Daoy (cell line): ENCODE measurements at places on chromosomes 3 and 15. TPM values are rescaled to one million over a fixed set of nuclear protein-coding genes. Genes with fewer than 3 reads are reported as not detected.
A peak's percentile ranks its signal among the peaks of the same experiment; 100 is the strongest.

- no peak for DNase-seq
Observed at GRCh38 chr3:194481103-194481502, 5.7 kb downstream of the ATP13A3 start.

- peak; percentile 16 for DNase-seq
Observed at GRCh38 chr3:15204005-15204404, 2.0 kb upstream of the CAPN7 start.

DNA sequence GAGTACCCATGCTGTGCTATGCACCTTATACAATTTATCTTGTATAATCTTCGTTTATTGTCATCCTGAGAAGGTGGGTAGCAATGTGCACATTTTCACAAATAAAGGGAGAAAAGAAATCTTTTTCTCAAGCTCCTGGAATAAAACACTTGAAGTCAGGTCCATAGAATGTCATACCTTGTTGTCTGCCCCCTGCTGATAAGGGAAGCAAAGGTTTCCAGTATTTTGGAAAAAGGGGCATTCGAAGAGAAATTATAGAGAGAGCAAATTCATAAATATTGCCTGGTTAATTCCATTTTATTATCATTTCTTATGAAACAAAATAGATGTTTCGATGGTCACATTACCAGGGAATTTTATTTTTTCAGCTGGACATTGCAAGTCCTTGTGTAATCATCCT is 277.8 kb downstream of the RAP2B start:
- DNase-seq = no peak

GMPS gene
- 98.7 and 143 TPM in 2 replicates for total RNA-seq

DNA sequence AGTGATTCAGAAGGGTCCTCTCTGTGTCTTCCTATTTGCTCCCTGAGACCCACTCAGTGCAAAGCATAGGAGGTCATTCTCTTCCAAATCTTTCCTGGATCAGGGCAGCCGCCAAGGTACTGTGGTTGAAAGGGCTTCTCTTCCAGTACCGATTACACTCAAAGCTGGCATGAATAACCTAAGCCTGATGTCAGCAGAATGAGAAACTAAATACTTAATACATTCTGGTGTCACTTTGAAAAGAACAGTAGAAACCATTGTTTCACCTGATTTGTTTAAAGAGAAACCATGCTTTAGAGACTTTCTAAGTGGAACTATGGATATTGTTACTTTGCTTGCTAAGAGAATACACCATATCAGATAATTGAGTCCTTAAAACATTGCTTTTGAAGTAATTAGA is 50.2 kb downstream of the PDHB start:
- peak; percentile 60 for DNase-seq

GRCh38 chr3:27573780-27574437 is 89.7 kb upstream of the SLC4A7 start:
- no peak for DNase-seq

GRCh38 chr15:63029676-63030075 is 12.9 kb upstream of the TPM1 start:
- DNase-seq = no peak

CCR1 gene
- not detected in 2 replicates for total RNA-seq

SLC27A2 gene
- total RNA-seq = 1.1 and 1.3 TPM in 2 replicates

- peak; percentile 86 for DNase-seq
Observed at GRCh38 chr15:70863450-70864218, 9.7 kb upstream of the LARP6 start.

TGM5 gene
- 0.51 TPM in 1 of 2 replicates, not detected in the other for total RNA-seq

NMNAT3 gene
- total RNA-seq = 2.0 and 3.7 TPM in 2 replicates

DNA sequence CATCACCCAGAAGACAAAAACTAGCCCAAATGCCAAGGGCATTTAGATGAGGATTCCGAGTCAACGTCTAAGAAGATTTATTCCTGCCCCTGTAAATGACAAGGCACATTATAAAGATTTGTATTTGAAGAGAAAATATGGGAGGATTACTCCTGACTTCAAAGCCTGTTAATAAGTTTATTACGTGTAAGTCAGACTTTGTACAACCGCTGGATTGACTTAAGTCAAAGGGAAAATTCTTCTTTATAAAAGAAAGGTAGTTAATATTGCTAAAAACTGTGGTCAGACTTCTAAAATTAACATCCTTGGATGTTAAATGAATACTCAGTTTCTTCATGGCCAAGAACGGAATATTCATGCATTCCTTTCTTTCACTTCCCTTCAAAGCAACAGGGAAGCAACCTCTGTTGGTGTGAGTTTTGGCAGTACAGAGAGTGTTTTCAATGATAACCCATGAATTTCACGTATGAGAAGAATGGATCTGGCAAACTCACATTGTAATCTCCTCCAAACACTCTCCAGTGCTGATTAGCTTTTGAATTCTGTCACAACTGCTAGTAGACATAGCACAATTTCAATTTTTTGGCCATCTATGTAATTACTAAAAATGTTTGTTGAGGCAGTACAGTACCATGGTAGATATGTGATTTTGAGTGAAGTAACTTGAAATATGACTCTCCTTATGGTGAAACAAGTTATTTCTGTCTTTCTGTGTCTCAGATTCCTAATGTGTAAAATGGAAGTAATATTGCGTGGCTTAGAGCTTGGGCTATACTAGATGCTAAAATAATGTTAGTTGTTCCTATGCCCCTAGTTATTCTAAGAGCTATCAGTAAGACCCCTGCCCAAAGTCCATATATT is 62.0 kb downstream of the PLD1 start:
- no peak for DNase-seq
